Left ventricle myocardium superior (tissue), 1 donor: ENCODE measurements at places on chromosomes 5 and 9. TPM values are rescaled to one million over a fixed set of nuclear protein-coding genes. Genes with fewer than 3 reads are reported as not detected.

The INSL6 gene
- not detected for total RNA-seq

The HRH2 gene
- total RNA-seq: 58.0 TPM

The PCDHA9 gene
- total RNA-seq: not detected

The KCNIP1 gene
- total RNA-seq: 0.20 TPM

DNA sequence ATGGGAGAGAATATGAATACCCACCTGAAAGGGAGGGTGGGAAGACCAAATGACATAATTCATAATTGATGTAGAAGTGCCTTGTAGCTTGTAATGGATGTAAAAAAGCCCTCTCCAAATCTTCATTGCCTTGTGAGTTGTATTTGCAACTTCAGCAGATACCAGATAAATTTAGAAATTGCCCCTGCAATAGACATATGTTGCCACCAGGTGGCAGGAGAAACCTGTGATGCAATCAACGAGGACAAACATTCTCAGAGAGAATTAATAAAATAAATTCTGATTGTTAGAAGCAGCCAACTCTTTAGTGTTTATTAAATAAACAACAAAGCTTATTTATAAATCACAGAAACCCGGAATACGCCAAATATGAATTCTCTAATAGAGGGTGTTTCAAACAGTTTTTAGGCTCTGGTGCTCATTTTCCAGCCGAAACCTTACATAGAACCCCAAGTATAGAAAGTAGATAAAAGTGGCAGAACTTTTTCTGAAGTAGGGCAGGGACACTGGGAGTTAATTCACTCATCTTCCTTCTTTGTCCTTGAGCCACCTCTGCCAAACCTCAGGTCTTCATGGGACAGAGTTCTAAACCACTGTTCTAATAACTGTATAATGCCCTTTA lies 147.8 kb downstream of the TMEM38B start:
- DNase-seq: no peak

GRCh38 chr9:89352451-89352850 lies 34.2 kb downstream of the SECISBP2 start:
- no peak for DNase-seq

DNA sequence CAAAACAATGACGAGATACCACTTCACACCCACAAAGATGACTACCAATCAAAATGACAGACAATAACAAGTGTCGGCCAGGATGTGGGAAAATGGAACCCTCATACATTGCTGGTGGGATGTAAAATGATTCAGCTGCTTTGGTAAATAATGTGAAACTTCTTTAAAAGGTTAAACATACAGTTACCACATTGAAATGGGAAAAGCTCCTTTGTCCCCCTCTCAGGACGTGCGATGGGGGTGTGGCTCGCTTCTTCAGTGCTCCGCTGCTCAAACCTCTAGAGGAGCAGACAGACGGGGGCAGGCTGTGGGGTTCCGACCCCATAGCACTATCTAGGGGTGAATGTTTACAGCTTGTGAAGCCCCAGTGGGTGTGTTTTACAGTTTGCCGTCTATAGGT lies 8.0 kb upstream of the PLPP6 start:
- DNase-seq: no peak

GRCh38 chr5:128913551-128913950 lies 51.7 kb upstream of the SLC27A6 start:
- DNase-seq: no peak
